Fibroblast of skin of scalp (primary cell): ENCODE measurements at places on chromosomes 13 and 19.
A peak's percentile ranks its signal among the peaks of the same experiment; 100 is the strongest.

GRCh38 chr19:8517551-8518442, 3.8 kb upstream of the ZNF414 start:
- DNase-seq = peak; percentile 40

DNA sequence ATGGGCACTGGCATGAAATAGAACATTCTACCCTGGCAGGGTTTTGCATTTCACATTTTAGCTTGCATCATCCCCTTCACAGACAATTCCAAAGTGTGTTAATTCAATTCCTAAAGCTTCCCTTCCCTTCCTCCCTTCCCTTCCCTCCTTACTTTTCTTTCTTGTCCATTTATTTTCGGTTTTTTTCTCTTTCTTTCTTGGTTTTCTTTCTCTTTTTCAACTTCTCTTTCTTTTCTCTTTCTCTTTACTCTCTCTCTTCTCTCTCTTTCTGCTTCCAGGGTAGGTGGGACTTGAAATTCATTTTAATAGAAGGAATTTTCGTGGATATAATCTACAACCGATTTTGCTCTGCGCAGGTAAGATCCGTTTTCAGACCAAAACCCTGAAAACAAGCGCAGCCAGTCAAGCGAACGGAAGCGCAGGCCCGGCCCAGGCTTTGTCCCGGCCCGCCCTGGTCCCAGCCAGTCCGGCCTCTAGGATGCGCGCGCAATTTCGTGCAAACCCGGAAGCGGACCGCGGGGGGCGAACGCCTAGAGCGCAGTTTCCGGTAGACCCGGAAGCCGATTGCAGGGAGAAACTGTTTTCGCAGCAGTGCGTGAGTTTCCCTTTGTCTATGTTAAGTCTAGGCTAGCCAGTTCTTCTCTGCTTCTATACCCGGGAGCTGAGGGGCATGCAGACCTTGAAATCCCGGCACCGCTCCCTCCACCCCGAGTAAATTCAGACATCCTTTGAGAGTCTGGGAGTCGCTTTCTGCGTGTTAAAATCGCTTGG, at the start of gene ZNF528:
TSS of gene ZNF528 (plus strand) at position 540 of the 771 bp plus-strand sequence. CDS start 4,165 bp downstream, outside the sequence.
- DNase-seq = peak; percentile 96

DNA sequence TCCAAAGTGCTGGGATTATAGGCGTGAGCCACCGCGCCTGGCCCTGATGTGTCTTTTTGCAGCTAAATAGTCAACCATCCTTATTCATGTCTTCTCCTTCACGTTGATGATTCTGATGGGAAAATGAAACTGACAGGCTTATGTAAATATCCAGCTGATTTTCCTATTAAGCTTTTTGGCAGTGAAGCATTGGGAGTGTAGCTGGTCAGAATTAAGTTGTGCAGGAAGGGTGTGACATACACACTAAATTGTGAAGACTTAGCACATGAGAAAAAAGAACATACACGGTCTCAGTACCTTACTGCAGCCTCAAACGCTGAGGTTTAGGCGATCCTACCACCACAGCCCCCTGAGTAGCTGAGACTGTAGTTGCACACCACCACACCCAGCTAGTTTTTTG, 50.5 kb upstream of the USE1 start:
- DNase-seq = no peak

DNA sequence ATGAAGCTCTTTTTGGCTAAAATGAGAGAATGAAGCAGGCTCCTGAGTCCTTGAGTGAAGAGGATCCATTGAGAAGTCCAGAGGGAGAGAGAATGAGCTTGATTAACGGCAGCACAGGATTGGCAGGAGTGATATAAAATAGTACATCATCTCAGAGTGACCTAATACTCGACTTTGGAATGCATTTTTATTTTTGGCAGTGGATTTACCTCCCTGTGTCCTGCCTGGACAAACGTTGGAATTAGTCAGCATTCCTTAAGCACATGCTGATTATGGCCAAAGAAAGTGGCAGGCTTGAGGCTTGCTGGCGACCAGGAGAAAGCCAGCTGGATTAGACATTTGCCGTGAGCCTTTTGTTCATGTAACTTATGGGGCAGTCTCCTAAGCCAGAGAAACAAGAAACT, 22.9 kb downstream of the LRCH1 start:
- DNase-seq = peak; percentile 89

DNA sequence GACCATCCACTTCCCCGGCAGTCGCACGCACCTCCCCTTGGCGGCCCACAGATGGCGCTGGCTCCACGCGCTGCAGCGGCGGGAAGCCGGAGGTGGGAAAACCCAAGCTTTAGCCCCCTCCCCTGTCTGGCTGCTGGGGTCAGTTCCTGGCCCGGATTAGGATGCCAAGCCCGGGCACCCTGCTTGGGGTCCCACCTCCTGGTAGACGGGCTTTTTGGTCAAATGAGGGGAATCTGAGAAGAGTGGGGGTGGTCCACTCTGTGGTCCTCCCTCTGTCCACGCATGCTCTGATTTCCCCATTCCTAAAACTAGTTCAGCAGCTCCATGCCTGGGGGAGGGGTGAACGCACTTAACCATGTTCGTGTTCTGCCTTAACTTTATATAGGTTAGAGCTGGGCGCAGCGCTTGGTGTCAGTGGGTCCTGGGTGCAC, 8.1 kb upstream of the ADGRE2 start:
- DNase-seq = peak; percentile 9

- DNase-seq = no peak
These were observed 255.7 kb upstream of the KLHL1 start for GRCh38 chr13:70363991-70364390.

- no peak for DNase-seq
These were observed 162.8 kb downstream of the CACNA1A start for GRCh38 chr19:13343514-13343913.

DNA sequence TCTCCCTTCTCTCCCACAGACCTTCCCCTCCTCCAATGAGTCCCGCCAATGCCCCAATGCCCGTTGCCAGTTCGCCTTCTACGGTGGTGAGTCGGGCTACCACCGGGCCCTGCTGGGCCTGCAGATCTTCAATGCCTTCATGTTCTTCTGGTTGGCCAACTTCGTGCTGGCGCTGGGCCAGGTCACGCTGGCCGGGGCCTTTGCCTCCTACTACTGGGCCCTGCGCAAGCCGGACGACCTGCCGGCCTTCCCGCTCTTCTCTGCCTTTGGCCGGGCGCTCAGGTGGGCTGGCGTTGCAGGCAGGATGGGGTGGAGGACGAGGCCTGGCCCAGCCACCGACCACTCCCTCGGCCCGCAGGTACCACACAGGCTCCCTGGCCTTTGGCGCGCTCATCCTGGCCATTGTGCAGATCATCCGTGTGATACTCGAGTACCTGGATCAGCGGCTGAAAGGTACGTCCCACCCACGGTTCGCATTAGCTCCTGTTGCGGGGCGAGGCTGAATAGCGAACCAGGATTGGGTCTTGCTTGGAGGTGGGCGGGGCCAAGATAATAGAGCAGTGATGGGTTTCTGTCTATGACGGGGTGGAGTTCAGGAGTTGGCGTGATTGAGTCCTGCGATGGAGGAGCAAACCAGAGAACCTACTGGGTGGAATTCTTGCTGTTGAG, 11.1 kb downstream of the SLC44A2 start:
- DNase-seq = no peak

GRCh38 chr13:40664350-40665125, 1.9 kb downstream of the FOXO1 start:
- no peak for DNase-seq

DNA sequence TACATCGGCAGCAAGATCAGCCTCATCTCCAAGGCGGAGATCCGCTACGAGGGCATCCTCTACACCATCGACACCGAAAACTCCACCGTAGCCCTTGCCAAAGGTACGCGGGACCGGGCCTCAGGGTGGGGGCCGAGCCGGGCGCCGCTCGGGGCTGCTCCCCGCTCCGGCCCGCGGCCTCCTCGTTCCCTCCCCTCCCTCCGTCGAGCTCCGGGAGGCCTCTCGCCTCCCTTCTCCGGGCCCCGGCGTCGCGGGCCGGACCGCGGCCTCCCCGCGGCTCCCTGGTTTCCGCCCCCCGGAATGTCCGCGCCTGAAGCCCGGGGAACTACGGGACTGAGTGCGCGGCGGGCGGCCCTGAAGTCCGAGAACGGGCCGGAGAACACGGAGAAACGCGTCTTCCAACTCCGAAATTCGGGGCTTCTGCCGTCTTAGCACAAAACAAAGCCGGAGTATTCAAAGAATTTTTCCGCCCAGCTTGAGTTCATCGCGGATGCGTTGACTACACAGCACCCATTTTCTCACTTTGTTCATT, 423 bp downstream of the LSM14A start:
- DNase-seq = no peak

DNA sequence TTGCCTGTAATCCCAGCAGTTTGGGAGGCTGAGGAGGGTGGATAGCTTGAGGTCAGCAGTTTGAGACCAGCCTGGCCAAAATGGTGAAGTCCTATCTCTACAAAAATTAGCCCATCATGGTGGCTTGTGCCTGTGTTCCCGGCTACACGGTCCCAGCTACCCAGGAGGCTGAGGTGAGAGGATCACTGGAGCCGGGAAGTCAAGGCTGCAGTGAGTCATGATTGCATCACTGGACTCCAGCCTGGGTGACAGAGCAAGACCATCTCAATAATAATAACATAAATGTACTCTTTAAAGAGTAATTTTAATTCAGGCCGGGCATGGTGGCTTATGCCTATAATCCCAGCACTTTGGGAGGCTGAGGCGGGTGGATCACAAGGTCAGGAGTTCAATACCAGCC, 38.7 kb downstream of the SKA3 start:
- DNase-seq = peak; percentile 44

DNA sequence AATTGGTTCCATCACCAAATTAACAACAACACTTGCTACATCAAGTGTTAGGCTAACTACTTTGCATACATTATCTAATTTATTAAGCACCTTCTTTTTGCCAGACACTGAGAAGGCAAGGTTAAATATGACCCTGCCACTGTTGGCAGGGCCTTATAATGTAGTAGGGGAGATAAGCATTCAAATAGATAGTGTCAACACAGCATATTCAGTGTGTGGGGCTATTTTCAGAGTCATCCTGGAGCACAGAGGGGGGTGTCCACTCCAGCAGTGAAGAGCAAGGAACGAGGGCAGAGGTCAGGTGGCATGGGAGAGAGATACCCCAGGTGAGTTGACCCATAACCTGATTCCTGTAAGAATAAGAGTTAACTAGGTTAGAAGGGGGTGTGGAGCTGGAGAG, 121.6 kb downstream of the COG6 start:
- no peak for DNase-seq

DNA sequence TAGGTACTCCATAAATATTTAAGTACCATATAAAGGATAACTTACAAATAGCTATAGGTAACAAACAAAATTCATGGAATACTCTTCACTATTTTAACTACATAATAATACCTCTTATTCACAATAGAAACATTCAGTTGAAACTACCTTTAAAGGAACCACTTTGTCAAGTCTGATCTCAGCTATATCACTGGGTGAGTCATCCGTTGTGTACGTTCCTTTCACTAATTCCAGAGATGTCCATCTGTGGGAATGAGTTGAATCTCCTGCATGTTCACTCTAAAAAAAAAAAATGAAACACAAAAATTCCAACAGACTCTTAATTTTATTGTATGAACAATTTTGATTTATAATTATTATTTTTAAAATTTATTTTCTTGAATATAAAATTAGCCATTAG, 149.4 kb upstream of the FBXL3 start:
- DNase-seq = peak; percentile 26

- peak; percentile 17 for DNase-seq
These were observed at the start of gene GJA3 for GRCh38 chr13:20160306-20161274. GJA3 (minus strand) TSS chr13:20161052; CDS start chr13:20143288, 17,764 bp downstream.

GRCh38 chr19:5308451-5309437, 31.9 kb downstream of the PTPRS start:
- peak; percentile 90 for DNase-seq

GRCh38 chr19:8641221-8641907, 10.9 kb downstream of the NFILZ start:
- DNase-seq = peak; percentile 21

DNA sequence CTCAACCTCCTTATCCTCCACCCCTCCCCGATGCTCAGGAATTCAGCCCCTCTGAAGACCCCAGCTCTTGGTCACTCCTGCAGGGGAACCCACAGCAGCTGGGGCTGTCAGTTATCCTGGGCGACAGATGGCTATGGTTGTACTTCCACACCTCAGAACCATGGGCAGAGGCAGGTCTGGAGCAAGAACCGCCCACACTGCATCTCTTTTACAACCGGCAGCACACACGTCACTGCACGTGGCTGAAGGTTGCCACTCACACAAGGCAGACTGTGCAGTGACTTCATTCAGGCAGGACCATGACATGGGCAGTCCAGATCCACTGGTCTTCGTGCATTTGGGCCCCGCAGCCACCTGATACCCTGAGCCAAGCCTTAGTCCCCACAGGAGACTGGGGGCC, 21.5 kb upstream of the SDHAF1 start:
- DNase-seq = no peak

GRCh38 chr19:1133471-1133929, 29.7 kb downstream of the GPX4 start:
- DNase-seq = no peak

- peak; percentile 88 for DNase-seq
These were observed at the start of gene BTBD2 for GRCh38 chr19:2015608-2015950. BTBD2 (minus strand) TSS chr19:2015714; CDS start chr19:2015703, 11 bp downstream.

- peak; percentile 56 for DNase-seq
These were observed 37.8 kb upstream of the CXCL17 start for GRCh38 chr19:42480335-42481095.

DNA sequence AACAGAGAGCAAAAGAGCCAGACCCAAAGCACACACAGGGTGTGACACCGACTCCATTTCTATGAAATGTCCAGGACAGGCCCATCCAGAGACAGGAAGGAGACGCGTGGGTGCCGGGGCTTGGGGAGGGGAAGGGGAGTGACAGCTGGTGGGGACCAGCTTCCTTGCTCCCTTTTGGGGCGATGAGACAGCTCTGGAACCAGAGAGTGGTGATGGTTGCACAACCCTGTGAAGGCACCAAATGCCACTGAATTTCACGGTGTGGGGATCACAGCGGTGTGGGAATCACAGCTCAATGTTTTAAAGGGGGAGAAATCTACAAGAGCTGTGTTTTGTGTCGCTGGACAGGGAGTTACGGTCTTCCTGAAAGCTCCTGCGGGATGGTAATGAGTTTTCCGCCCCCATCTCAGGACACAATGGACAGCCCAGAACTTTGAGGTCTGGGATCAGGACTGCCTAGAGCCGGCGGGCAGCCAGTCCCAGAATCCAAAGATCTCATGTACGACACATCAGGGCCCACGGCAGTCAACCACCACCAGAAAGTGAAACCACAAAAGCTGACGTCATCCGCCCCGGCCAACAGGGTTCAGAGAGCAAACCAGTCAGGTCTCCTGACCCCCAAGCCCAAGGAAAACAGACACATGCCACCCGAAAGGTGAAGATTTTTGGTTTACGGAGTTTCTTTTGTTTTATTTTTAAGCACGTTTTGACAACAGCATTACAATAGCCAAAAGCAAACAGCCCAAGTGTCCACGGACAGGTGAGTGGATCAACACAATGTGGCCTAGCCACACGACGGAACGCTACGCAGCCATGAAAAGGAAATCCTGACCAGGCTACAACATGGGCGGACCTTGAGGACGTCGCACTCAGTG, 7.3 kb downstream of the SGTA start:
- DNase-seq = no peak

DNA sequence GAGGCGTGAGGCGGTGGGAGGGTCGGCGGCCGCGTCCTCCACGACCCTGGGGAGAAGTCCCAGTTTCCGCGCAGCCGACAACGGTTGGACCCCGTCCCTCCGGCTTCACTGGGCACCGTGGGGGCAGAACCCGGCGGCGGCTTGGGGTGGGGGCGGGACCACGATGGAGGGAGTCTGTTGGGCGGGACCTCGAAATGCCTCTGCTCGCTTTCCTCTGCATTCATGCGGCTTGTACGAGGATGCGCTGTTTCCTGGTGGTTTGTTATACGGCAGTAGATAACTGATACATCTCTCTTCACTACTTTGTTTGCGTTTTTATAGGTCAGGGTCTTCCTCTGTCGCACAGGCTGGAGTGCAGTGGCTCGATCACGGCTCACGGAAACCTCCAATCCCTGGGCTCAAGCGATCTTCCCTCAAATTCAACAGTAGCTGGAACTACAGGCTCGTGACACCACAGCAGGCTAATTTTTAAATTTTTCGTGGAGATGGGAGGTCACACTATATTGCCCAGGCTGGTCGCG, 24.6 kb upstream of the ZNF846 start:
- peak; percentile 51 for DNase-seq
